Neural progenitor cell (in vitro differentiated cells): ENCODE measurements at places on chromosomes 1 and 21.

GRCh38 chr1:21773585-21773984, 9.4 kb downstream of the USP48 start:
- no peak for DNase-seq

DNA sequence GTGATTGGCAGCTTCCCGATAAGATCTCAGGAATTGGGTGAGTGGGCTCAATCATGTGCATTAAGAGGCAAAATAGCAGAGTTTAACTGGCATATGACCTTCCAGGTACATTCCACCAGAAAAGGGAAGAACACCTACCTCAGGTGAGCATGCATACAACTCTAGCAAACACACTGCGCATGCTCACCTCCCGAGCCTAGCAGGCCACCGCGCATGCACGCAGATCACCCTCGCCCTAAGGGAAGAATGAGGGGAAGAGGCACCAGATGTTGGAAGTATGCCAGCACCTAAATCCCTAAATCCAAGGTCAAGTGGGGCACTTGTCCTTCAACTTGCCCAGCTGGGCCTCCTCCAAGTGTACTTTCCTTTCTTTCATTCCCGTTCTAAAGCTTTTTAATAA, 23.6 kb upstream of the CBR3 start:
- no peak for DNase-seq

DNA sequence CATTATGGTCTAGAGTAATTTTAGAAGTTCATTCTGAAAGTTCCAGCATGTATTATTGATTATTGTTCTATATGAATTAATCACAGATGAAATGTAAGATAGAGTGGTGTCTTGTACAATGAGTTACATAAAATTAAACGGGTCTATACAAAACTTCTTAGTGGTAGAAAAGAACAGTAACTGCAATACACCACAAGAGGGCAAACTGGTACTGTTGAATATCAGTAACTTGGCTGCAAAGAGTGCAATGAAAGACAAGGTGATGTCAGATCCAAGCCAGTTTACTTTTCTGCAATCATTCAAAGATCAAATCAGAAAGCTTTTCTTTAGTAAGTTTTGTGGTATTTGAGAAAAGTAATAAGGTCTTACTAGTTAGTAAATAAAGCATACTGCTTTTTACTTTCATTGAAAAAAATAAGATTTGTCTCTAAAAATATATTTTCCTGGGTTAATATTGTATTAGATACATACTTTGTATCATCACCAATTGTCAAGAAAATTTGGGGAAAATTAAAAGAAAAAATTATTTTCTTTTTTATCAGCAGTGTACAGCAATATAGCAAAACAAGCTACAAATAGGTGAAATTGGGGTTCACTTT, 66.4 kb upstream of the BTG3 start:
- DNase-seq: peak; percentile 69

- DNase-seq: peak; percentile 5
These were observed 50.5 kb upstream of the IL12RB2 start for GRCh38 chr1:67257173-67257535.
